ENCODE measurements at places on chromosomes 12 and 14. TPM values are rescaled to one million over a fixed set of nuclear protein-coding genes. Genes with fewer than 3 reads are reported as not detected.

DNA sequence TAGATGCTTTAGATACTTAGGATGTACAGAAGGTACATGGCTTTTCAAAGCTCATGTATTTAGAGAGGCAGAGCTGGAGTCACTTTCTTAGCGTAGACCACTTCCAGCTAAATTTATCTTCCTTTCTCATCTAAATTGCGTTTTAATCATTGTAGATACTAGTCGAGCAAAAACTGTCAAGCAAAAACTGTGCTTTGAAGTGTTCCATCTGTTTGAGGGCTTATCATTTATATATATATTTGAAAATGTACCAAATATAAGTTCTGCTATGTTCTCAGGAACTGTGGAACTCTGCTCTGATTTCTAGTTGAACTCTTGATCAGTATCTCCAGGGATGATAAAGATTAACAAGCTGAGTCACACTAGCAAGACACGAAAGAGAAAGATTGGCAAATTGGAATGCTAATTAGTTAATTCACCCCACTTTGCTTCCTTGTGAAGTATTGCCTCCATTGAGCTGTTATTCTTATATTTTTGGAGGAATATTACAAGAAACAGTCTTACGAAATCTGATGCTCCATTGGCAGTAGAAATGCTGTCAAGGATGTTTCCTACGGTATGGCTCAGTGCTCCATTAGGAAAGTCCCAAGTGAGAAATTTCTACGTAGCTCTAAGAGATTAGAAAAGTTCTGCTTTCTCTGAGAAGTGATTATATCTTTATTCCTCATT, 310.7 kb downstream of the AEBP2 start:
- no peak for DNase-seq
- H3K4me1 ChIP-seq, result no peaks in the 10 kb centered on the region
- no peak overlapping the region for H3K27ac ChIP-seq
- H3K27me3 ChIP-seq, result no peaks in the 10 kb centered on the region
- peaks cover 23% of the 10 kb centered on the region for H3K36me3 ChIP-seq
- no peak overlapping the region for H3K4me3 ChIP-seq

- H3K27ac ChIP-seq, result no peak overlapping the region
- H3K4me1 ChIP-seq, result no peaks in the 10 kb centered on the region
- peaks cover 23% of the 10 kb centered on the region for H3K36me3 ChIP-seq
- no peak overlapping the region for H3K4me3 ChIP-seq
- DNase-seq, result no peak
Measured at GRCh38 chr12:108547686-108548085, 13.3 kb downstream of the SART3 start.

- no peaks in the 10 kb centered on the region for H3K36me3 ChIP-seq
- H3K27ac ChIP-seq, result no peak overlapping the region
- no peaks in the 10 kb centered on the region for H3K4me1 ChIP-seq
- DNase-seq, result no peak
Measured at GRCh38 chr14:65832431-65833266, 420.1 kb downstream of the FUT8 start.

- DNase-seq, result no peak
- peak overlapping the region; percentile 69 for H3K27ac ChIP-seq
- H3K27me3 ChIP-seq, result no peaks in the 10 kb centered on the region
- peaks cover 4% of the 10 kb centered on the region for H3K4me1 ChIP-seq
- H3K4me3 ChIP-seq, result no peak overlapping the region
Measured at GRCh38 chr14:98799891-98800290, 472.1 kb downstream of the BCL11B start.

GRCh38 chr12:14213542-14213941, 151.9 kb upstream of the ATF7IP start:
- peak overlapping the region; percentile 19 for H3K27ac ChIP-seq
- no peaks in the 10 kb centered on the region for H3K36me3 ChIP-seq
- no peaks in the 10 kb centered on the region for H3K27me3 ChIP-seq
- peaks cover 23% of the 10 kb centered on the region for H3K4me1 ChIP-seq
- no peak for DNase-seq

DNA sequence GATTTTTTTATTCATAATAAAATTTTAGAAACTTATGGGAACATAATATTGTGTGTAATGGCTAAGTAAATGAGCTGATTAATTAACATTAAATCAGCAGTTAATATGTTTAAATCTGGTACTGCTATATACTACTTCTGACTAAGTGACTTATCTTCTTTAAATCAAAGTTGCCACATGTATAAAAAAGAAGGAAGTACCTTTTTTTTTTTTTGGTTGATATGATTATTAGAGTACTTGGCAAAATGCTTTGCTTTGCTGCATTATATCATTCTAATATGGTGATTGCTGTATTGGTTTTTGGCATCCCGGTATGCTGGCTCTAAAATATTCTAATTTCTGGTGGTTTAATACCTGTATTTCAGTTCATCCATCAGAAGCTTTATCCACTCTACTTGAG, 319.1 kb upstream of the RGS6 start:
- H3K36me3 ChIP-seq, result no peaks in the 10 kb centered on the region
- H3K4me3 ChIP-seq, result no peak overlapping the region
- DNase-seq, result no peak
- no peak overlapping the region for H3K27ac ChIP-seq

DNA sequence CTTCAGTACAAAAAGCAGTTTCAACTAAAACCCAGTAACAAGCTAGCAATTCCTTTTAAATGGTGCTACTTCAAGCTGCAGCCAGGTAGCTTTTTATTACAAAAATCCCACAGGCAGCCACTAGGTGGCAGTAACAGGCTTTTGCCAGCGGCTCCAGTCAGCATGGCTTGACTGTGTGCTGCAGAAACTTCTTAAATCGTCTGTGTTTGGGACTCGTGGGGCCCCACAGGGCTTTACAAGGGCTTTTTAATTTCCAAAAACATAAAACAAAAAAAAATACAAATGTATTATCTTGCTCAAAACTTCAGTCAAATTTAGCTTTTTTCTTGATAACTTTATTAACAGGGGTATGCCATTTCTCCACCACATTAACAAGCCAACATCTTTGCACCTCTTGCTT, 3.6 kb upstream of the CLEC4E start:
- peak; percentile 84 for DNase-seq
- H3K4me1 ChIP-seq, result peaks cover 3% of the 10 kb centered on the region
- H3K27ac ChIP-seq, result no peak overlapping the region
- H3K36me3 ChIP-seq, result no peaks in the 10 kb centered on the region

The IL23A gene
- total RNA-seq, result 0.89 TPM

All from progenitor cell of endocrine pancreas (in vitro differentiated cells).